ENCODE measurements at places on chromosomes 7 and 10.
A peak's percentile ranks its signal among the peaks of the same experiment; 100 is the strongest.

DNA sequence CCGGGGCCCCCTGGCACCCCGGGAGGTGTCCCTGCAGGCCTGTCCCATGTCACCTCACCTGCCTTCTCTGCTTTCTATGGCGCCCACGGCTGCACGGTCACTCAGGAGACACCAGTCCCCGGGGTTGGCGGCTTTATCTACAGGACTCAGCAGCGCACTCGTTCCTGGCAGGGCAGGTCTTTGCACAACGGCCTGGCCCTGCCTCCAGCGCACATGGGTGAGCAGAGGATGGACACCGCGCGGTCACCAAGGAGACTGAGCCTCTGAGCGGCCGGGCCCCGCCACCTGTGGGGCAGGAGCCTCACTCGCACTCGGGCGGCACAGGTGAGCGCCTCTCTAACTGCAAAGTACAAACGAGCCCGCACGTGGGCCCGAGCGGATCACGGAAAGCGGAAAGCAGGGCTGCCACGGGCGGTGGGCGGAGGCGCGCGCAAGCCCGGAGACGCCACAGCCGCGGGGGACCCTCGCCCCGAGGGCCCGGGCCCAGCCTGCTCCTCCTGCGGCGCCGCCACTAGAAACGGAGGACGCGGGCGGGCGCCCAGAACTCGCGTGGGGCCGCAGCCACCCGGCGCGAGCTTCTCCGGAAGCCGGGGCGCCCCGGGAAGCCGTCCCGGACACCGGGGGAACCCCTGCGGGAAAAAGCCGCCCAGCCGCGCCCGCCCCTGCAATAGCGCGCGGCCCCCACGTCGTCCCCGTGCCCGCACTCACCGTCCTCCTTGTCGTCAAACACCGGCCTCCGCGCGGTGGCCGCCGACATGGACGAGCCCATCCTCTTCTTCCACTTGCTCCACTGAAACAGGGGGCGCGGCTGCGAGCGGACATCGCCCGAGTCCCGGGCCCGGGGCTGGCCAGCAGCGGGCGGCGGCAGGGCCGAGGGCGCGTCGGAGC, 642 bp downstream of the STK32C start:
- H3K36me3 ChIP-seq = no peaks in the 10 kb centered on the region
- peak overlapping the region; percentile 72 for H3K4me3 ChIP-seq
- H3K27ac ChIP-seq = no peak overlapping the region
- H3K27me3 ChIP-seq = peaks cover 43% of the 10 kb centered on the region
- peaks cover 7% of the 10 kb centered on the region for H3K4me1 ChIP-seq
- peak; percentile 77 for DNase-seq

- peak; percentile 83 for DNase-seq
- peaks cover 29% of the 10 kb centered on the region for H3K4me1 ChIP-seq
- H3K4me3 ChIP-seq = peak overlapping the region; percentile 55
- no peaks in the 10 kb centered on the region for H3K36me3 ChIP-seq
Observed at GRCh38 chr7:1086588-1087464, 1.1 kb upstream of the GPER1 start.

- no peaks in the 10 kb centered on the region for H3K4me1 ChIP-seq
- no peak overlapping the region for H3K27ac ChIP-seq
- H3K27me3 ChIP-seq = no peaks in the 10 kb centered on the region
- H3K4me3 ChIP-seq = no peak overlapping the region
Observed at GRCh38 chr10:20686015-20686635, 211.0 kb downstream of the NEBL start.

DNA sequence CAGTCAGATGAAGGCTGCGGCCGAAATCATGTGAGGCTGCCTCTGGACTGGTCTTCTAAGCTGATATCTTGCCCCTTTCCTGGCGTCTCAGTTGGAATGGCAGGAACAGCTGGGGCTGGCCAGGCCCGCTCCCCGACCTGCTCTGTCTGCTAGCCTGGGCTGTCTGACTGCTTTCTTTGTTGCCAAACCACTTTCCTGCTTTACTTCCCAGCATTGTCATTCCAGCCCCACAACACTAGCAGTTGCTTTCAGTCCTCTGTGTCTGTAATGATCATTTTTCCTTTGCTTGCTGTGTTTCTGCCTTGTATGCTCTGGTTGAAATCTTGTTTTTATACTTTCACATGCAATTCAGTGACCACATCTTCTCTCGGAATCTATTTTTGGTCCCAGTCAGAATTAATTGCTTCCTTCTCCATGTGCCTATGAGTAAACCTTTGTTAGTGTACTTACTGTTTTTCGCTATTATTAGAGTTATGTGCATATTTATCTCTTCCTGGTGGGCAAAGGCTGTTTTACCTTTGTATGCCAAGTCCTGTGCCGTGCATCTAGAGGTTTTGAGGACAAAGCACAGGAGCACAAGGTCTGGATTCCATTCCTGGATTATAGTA, 21.6 kb downstream of the PRPF18 start:
- H3K36me3 ChIP-seq = no peaks in the 10 kb centered on the region
- H3K27ac ChIP-seq = no peak overlapping the region
- DNase-seq = no peak
- no peaks in the 10 kb centered on the region for H3K4me1 ChIP-seq
- no peak overlapping the region for H3K4me3 ChIP-seq
- H3K27me3 ChIP-seq = no peaks in the 10 kb centered on the region

GRCh38 chr10:33179067-33179466, 155.4 kb downstream of the NRP1 start:
- no peak overlapping the region for H3K4me3 ChIP-seq
- no peaks in the 10 kb centered on the region for H3K36me3 ChIP-seq
- DNase-seq = no peak
- no peak overlapping the region for H3K27ac ChIP-seq

Data from hepatocyte (in vitro differentiated cells).